ENCODE measurements at places on chromosomes 7 and 10.

DNA sequence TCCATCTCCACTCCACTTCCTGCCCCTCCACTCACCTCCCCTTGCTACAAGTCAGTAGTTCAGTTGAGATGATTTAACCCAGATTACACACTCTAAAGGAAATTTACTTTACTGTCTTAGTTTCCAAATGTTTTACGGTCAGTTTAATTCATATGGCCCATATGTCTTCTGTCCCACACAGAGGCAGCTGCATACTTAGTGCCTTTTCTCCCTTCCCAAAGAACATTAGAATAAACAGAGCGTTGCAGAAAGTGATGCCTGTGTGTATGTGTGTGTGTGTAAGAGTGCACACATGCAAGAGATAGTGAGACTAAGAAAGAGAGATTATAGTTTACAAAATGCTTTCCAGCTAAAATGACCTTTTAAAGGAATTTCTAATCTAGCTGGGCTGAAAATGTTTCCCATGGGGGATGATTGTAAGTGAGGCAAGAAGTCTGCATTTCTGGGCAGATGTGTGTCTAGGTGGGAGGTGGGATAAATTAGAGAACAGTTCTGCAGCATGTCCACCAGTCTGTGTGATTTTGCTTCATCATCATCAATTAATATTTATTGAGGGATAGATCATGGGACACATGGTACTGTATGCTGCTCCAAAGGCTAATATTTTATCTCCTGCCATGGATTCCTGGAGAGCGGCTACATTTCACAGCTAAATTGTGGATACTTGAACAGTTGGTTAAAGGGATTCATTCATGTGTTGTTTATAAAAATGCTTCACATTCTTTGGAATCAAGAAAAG, 81.5 kb downstream of the NXPH1 start:
- DNase-seq = no peak

DNA sequence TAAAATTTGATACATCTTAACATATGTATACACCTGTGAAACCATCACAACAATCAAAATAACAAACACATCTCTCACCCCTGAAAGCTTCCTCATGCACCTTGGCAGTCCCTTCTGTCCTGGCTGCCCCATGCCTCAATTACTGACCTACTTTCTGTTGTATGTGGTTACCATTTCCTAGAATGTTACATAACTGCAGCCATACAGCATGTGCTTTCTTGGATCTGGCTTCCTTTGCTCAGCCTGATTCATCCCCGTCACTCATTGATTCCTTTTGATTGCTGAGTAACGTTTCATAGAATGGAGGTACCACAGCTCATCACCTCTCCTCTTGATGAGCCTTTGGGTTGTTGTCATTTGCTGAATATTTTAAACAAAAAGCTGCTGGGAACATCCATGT, 165.3 kb downstream of the CELF2 start:
- DNase-seq = no peak

GRCh38 chr10:133185421-133185820, 25.4 kb downstream of the KNDC1 start:
- no peak for DNase-seq

DNA sequence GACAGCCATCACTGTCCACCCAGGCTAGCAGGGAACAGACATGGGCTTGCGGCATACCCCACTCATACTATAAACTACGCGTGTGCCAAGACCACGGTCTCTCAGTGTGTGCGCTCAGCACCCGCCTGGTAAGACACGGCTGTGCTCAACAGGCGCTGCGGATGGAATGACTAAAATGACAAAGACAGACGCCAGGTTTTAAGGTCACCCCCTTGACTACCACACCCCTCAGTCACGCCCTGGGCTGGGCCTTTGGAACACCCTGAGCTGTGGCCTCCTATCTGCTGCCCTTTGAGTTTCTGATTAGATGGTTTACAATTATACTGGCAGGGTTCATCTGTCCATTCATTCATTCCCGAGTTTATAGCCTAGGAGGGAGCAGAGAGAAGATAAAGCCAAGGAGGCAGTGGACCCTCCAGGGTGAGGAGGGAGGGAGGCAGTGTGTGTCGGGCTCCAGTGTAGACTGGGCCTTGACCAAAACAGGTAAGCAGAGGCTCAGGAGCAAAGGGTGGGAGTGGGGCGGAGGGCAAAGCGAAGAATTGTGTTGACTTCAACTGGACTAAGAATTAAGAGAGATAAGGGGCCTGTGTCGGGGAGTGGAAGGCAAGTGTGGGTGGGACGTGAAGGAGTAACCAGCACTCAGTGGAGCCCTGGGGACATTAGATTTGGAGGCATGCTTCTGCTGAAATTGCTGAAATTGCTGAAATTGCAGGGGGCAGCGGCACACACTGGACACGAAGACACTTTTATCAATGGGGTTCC, 35.0 kb downstream of the TNS3 start:
- DNase-seq = no peak

DNA sequence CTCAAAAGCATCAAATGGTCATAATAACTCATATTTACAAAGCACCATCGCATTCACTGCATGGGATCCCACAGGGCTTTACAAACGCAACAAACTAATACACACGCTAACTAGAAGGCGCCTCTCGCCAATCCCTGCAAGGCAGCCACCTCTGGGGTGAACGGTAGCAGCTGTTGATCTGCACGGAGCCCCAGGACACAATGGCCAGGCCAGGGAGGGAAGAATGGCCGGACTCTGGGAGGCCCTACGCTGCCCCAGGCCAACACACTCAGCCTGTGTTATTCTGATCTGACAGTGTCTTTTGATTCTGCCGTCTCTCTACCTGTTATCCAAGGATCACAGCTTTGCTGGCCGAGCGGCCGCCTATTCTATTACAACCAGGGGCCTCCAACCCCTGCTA, 41.8 kb downstream of the HABP2 start:
- no peak for DNase-seq

- DNase-seq = no peak
Measured at GRCh38 chr10:90051053-90051452, 349.7 kb downstream of the KIF20B start.

DNA sequence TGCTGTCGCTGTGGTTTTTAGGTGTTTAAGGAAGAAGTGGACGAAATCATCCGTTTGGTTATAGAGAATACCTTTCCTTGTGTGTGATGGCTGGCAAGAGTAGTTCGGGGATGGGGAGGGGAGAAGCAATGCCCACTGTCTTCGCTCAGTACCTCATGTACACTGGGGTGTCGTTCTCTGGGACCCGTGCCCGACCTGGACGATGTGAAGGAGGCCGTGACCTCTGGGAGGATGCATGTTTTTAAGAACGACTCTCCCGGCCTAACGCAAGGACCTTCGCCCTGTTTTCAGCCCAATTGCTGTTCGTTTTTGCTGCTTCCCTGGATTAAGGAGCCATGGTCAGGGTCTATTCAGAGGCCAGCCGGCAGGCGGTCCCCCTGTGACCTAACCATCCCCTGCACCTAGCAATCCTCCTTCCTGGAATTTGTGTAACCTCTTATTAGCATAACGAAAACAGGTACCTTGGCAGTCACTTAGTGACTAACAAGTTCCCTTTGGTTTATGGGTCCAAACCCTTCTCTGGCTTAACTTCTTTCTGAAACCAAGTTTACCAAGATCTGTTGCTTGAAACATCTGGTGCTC, 1.3 kb downstream of the NFE2L3 start:
- DNase-seq = no peak

- DNase-seq = no peak
Measured at GRCh38 chr7:135932131-135932530, 45.0 kb downstream of the MTPN start.

- no peak for DNase-seq
Measured at GRCh38 chr10:61763778-61764177, 101.0 kb downstream of the CABCOCO1 start.

- DNase-seq = no peak
Measured at GRCh38 chr7:74051193-74051592, 23.2 kb downstream of the ELN start.

GRCh38 chr7:94590526-94591162, 65.3 kb downstream of the SGCE start:
- DNase-seq = no peak

DNA sequence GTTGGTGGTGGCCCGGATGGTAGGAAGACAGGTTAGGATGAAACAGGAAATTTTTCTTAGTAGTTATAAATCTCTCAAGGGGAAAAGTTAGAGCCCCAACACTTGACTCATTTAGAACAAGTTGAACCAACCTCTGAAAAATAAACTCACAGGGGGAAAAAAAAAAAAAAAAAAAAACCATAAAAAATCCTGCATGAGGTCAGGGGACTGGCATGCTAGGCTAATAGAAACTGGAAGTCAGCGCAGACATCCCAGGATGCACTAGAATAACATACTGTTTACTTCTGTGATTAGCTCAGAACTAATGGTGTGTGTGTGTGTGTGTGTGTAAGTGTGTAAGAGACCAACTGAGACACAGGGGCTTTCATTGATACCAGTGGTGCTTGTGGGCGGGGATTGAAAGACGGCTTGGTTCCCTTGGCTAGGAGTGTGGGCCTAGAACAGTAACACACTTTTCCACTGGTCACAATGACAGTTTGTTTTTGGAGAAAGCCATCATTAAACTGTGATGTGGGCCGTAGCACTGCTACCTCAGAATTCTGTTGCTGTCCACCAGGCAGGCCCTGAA, 491.6 kb upstream of the GALNT17 start:
- no peak for DNase-seq

DNA sequence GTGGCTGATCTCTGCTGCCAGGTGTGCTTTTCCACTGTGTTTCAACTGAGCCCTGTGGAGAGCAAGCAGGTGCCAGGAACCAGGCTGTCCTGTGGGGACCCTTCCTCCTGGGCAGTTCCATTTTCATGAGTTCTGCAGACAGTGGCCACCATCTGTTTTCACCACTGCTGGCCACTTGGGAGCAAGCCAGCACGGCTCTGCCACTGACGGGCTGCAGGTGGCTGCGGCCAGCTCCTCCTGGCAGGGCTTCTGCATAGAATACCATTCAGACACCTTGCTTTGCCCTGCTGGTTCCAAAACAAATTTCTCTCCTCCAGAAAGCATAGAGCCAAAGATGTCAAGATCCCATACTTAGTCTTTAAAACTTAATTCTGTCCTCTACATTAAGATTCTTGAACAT, 48.3 kb downstream of the LANCL2 start:
- DNase-seq = no peak

DNA sequence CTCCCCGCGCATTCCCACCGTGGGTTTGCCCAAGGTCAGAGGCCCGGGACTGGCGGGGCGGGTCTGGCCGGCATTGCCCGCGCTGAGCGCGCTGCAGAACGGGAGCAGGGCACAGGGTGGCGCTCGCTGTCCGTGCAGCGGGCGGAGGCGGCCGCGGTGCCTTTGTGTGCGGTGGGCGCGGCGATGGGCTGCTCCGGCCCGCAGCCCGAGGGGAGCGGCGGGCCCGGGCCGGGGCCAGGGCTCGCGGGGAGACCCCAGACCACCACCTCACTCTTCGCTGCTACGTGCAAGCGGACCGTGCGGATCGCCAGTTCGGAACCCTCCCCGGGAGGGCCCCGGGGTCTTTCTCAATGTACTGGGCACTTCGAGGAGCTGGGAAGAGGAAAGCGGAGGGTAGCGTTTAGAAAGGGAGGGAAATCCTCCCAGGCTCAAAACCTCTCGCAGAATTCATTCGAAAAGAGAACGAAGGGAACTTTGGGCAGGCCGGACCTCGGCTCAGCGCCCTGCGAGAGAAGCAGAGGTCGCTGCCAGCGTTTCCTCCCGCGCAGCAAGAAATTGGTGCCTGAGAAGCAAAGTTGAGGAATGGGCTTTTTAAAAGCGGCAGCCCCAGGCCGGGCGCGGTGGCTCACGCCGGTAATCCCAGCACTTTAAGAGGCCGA, 8.5 kb downstream of the SP8 start:
- DNase-seq = no peak

DNA sequence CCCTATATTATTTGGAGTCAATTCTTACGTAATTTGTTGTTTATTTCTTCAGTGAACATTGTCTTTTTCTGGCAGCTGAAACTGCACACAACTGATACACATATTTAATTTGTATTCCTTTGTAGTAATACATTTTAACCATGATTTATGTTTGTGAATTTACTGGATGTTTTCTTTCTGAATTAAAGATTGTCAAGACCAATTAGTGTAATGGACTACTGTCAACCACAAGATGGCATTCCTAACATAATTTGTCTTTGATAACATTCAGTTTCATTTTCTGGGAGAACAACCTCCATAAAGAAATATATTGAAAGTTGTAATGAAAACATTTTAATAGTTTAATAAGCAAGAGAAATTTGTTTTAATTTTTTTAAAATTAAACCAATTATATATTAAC, 10.1 kb downstream of the THNSL1 start:
- peak; percentile 1 for DNase-seq

DNA sequence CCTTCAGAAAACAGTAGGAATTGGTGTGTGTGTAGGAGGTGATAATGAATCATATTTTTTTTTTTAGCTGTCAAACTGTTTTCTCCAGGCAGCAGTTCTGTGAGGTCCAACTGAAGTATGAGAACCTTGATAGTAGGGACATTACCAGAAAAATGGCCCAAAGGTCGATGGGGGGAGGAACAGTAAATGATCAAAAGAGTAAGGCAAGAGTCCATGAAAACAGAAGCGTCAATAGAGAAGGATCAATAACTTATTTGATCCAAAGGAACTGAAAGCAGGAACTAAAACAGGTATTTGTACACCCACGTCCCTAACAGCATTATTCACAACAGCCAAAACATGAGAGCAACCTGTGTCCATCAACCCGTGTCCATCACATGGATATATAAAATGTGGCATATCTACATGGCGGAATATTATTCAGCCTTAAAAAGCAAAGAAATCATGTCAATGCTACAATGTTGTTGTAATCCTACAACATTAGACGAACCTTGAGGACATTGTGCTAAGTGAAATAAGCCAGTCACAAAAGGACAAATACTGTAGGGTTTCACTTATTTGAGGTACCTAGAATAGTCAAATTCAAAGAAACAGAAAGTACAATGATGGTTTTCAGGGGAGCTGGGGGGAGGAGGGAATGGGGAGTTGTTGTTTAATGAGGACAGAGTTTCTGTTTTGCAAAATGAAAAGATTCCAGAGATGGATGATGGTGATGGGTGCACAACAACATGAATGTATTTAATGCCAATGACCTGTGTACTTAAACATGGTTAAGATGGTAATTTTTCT, 214.0 kb upstream of the KLF14 start:
- no peak for DNase-seq

DNA sequence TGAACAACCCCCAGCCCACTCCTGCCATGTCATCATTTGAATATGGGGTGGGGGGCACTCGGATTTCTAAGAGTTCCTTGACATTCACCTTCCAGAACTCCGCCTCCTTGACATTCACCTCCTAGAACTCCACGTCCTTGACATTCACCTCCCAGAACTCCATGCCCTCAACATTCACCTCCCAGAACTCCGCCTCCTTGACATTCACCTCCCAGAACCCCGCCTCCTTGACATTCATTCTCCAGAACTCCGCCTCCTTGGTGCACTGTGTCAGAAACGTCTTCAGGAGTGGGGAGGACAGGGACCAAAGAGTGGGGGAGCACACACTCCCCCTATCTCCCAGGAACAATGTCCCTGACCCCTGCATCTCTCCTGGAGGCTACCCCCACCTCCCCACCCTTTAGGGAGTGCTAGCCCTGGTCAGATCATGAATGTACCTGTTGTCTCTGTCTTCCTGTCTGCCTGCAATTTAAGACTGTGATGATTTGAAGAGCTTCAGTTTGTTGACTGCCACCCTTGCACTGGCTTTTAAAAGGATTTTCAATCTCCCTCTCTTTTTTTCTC, 110.1 kb downstream of the NPTX2 start:
- DNase-seq = no peak

GRCh38 chr10:51462076-51462779, 237.2 kb downstream of the CSTF2T start:
- no peak for DNase-seq

- no peak for DNase-seq
Measured at GRCh38 chr7:31953432-31953831, 116.8 kb downstream of the PDE1C start.

Measured in T47D (cell line).